ENCODE measurements at places on chromosomes 2 and 18. TPM values are rescaled to one million over a fixed set of nuclear protein-coding genes. Genes with fewer than 3 reads are reported as not detected.

DNA sequence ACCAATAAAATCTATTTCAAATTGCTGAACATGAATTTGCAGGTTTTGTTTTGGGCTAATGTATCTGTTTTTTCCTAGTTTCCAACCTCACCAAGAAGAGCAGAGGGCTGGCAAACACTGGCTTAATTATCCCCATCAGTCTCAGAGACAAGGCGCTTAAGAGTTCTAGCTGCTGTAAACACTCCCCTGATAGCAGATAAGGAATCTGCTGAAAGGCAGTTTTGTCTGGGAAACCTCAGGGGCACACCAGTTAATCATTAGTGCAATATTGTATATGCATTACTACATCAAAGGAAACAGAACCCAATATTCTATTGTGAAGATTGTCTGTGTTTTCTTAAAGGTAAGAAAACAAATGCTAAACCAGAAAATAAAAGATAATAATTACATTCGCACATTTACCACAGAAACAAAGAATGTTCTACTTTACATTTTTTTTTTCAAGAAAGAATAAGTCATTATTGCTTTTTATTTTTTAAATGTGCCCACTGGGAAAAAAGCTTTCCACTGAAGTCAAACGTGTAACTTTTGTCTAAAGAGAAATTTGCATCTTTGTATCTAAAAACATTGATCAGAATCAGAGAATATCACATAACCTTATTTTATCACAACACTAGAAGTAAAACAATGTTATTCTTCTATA lies 179.1 kb downstream of the ERBB4 start:
- DNase-seq: no peak

- DNase-seq: no peak
These were observed 711 bp downstream of the DOK6 start for GRCh38 chr18:69401226-69401971.

GRCh38 chr2:191610756-191611155 lies 67.2 kb upstream of the NABP1 start:
- no peak for DNase-seq

GRCh38 chr2:221486106-221486505 lies 86.0 kb downstream of the EPHA4 start:
- no peak for DNase-seq

Gene AKAIN1
- total RNA-seq: not detected

Gene SLC9A4
- total RNA-seq: not detected

- DNase-seq: no peak
These were observed at the start of gene NPAS2 for GRCh38 chr2:100819370-100820272. TSS of gene NPAS2 (plus strand) at chr2:100820139. CDS start at chr2:100904755, 84,616 bp downstream.

Gene ACTG2
- 3.9 TPM for total RNA-seq

DNA sequence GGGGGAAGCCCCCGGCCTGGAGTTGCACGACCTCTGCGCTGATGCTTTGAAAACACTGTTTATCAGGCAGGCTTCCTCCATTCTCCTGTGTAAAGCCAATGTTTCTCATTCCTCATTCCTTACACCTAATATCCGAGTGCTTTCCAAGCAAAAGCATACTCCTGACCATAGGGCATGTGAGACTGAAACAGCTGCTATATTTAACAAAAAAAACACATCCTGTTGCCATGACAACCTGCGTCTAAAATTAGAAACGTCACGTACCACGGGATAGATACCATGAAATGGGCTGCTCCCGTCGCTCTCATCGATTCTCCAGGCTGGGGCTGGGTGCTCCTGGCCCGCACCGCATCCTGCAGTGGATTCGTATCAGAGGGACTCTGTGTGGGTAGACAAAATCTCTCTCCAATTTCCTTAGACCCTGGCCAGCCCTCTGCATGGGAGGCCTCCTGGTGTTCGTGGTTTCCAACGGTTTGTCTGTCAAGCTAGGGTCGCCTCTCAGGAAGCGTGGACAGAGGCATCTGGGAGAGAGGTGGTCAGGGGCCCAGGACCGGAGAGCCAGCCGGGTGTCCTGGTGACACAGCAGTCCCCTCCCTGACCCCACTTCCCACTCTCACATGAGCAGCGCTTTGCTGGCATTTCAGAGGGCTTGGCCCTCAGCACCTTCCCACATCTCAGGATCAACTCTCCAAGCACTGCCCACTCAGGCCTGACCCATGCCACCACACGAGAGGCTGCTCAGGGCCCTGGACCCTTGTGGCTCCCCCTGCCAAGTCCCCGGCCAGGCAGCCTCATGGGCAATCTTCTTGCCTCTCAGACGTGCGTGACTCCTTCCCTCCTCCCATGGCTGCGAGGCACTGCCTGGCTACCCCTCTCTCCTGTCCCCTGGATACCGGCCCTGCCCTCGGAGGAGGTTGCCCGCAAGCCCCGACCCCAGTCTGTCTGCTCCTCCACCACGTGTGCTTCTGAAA lies 268.1 kb downstream of the NDUFA10 start:
- no peak for DNase-seq

- no peak for DNase-seq
These were observed 76.4 kb downstream of the KLHL14 start for GRCh38 chr18:32696376-32696775.

DNA sequence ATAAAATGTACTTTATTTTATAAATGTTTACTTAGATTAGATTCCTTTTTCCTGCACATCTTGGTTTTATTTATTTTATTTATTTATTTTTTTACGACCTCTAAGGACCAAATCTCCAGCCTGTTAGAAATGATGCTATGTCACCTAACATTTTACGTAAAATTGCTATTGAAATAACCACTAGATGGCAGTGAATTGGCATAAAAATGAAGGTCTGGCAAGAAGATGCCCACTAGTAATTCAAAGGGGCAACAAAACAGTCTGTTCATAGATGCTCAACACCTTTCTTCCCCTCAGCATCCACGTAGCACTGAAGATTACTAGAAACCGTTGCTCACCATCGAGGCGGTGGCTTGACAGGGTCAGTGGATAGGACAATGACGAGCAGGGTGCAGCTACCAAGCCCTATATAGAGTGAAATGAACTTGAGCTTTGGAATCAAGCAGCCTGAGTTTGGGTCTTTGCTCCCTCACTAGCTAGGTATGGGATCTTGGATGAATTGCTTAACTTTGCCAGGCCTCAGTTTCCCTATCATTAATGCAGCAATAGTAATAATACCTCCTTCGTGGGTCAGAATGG lies 128.7 kb upstream of the L3MBTL4 start:
- no peak for DNase-seq

GRCh38 chr2:151111599-151112278 lies 149.9 kb downstream of the RBM43 start:
- no peak for DNase-seq

DNA sequence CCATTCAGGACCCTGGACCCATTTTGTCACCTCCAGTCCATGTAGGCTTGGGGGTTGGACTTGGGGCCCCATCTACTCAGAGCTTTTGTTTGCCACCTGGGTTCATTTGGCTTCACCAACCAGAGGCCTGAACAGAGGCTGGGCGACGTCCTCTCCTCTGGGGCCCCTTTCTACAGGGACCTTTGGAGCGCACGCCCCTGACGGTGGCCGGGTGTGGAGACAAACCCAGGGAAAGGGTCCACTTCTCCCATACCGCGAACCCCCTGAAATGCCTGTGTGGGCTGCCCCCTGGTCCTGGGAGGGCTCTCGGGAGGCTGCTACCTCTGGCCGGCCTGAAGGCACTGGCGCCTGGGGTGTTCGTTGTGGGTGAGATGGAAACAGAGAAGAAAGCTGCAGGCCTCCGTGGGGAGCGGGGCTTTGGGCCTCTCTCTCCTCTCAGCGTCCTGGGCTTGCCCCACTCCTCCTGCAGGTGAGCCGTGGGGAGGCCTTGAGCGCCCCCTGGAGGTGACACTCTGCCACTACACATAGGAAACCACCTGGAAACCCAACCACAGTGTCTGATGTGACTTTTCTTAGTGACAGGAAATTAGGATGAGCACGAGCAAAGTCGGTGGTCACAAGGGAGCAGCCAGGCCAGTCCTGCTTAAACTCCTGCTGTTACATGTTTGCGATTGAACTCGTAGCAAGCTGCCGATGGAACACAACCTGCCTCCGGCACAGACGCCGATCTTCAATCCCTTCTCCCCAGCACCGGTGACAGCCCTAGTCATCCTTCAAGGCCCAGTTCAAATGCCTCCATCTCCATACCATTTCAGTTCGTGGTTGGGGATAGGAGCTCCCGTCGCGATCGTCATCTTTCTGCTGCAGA lies 12.0 kb upstream of the NTSR2 start:
- peak; percentile 75 for DNase-seq

Gene MYOM1
- total RNA-seq: 878 TPM

GRCh38 chr2:180735799-180736198 lies 244.6 kb upstream of the UBE2E3 start:
- no peak for DNase-seq

DNA sequence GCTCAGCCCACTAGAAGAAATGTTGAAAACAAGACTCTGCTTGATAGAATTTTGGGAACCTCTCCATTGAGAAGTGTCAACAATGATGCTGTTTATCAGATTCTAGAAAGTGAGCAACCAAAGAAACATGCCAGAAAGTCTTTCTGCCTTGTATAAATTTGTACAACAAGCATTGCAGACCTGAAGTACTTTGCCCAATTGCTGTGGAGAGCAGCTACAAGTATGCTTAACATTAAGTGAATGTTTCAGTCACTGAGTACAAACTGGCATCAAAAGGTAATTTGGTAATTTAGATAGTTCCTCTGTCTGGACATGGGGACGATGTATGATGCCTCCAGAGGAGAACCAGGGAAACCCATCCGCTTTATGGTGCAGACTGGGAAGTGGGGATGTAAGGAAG lies 33.4 kb upstream of the SKA1 start:
- DNase-seq: no peak

Measured in cardiac septum (tissue), 1 donor.